ENCODE measurements at places on chromosomes 5 and 9.

GRCh38 chr9:87596862-87597261 is 99.2 kb downstream of the DAPK1 start:
- DNase-seq: no peak

- no peak for DNase-seq
Measured at GRCh38 chr5:163861670-163862069, 356.3 kb downstream of the MAT2B start.

DNA sequence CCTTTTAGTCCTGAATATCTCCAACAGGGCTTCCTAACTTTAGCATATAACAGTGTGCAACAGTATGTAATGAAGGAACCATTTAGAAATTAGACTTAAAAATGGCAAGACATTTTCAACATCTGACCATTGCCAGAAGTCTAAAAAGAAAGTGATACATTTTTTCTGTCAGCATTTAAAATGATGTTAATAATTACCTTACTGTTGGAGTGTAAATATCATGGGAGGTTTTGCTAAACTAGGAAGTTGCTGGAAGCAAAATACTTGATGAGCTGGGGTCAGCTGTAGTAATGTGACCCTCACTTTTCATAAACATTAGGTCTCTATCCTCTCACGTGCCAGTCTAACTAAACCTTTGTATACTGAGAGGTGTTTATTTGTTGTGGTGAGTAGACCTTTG is 68.8 kb downstream of the NTRK2 start:
- no peak for DNase-seq

DNA sequence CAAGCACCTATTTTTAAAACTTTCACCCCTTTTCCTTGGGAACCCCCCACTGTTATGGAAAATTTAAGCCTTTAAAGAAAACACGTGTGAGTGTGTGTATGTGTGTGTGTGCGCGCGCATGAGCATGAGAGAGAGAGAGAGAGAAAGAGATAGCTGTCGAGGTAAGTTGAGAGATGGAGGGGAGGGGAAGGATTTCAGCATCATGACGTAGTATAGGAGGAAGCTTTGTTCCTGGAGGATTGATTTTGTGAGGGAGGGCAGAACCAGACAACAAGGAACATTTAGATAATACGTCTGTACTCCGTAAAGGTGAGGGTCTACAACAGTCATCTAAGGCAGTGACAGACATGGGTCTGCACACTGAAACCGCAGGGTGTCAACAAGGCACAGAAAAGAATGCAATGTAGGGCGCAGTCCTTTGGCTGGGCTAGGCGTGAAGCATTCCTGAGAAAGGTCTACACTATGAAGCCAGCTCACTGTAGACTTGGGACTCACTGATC is 227.7 kb downstream of the SMARCA2 start:
- no peak for DNase-seq

DNA sequence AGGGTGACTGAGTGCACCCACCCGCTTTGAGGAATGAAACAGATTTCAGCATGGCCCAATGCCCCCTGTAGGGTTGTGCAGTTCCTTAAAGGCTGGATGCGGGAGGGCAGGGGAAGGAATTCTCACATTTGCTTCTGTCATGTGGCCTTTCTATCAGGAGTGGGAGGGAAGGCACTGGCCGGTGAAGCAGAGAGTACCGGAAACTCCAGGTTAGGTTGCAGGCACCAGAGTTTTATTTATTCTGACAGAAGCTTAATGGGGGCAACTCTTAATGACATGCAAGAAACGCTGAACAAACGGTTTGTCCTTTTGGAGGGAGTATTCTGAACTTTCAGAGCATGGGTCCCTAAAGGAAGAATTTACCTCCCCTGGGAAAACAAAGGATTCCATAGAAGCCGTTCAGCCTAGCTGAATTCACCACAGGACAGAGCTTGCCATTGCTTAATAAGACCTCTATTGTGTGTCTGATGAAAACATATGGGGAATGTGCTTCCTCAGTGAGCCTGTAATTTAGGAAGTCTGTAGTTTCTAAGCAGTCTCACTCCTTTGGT is 44.1 kb upstream of the EQTN start:
- DNase-seq: no peak

DNA sequence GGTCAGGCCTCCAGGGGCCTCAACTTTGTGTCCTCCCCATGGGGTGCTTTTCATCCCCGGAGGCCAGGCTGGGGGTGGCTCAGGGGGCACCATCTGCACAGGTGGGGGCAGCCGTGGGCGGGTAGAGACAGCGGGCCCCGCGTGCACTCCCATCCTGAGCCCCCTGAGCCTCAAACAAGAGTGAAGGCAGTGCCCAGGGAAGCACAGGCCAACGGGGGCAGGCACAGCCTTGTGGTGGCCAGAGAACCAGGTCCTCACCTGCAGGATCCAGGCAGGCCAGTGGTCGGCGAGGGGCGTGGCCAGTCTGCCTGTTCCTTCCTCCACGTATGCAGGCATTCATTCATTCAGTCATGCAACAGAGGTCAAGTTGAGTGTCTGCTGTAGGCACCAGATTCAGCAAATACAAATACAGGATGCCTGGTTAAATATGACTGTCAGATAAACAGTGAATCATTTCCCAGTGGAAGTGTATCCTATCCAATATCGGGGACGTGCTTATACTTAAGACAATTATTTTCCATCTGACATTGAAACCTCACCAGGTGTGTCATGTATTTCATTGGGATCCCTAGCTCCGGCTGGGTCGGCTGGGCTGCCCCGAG is 22.3 kb downstream of the KCNT1 start:
- DNase-seq: no peak

- no peak for DNase-seq
Measured at GRCh38 chr5:24280215-24280614, 364.6 kb downstream of the CDH10 start.

GRCh38 chr5:177003649-177004048 is 2.9 kb downstream of the UIMC1 start:
- no peak for DNase-seq

- DNase-seq: no peak
Measured at GRCh38 chr9:122291458-122291857, 26.8 kb downstream of the MRRF start.

GRCh38 chr9:87653941-87654340 is 72.0 kb upstream of the CTSL start:
- DNase-seq: no peak

DNA sequence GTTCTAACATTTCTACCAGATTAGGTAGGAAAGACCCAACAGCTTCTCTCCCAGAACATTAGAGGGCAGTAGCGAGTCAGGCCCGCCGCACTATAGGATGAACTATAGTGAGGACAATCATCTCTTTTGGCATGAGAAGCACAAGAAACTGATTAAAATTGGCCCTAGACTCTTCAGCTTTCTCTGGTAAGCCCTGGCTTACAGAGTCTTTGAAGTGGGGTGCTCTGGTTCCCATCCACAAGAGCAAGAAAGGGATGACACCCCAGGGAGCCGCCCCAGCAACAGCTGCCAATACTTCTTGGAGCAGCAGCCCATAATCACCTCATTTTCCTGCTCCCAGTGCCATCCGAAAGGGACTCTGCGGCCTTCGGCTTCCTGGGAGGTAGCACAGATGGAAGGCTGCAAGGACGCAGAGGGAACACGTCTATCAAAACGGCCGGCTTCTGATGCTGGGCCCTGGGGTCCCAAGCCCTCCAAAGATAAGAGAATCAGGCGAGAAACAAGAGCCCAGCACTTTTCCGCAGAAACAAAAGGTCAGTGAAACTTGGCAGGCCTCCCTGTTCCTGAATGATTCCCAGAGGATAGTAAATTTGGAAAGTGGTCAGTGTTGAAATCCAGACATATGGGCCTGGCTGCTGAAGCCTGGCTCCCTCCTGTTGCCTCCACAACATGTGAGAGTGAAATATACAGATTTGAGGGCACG is 69.3 kb downstream of the HSD17B3 start:
- no peak for DNase-seq

DNA sequence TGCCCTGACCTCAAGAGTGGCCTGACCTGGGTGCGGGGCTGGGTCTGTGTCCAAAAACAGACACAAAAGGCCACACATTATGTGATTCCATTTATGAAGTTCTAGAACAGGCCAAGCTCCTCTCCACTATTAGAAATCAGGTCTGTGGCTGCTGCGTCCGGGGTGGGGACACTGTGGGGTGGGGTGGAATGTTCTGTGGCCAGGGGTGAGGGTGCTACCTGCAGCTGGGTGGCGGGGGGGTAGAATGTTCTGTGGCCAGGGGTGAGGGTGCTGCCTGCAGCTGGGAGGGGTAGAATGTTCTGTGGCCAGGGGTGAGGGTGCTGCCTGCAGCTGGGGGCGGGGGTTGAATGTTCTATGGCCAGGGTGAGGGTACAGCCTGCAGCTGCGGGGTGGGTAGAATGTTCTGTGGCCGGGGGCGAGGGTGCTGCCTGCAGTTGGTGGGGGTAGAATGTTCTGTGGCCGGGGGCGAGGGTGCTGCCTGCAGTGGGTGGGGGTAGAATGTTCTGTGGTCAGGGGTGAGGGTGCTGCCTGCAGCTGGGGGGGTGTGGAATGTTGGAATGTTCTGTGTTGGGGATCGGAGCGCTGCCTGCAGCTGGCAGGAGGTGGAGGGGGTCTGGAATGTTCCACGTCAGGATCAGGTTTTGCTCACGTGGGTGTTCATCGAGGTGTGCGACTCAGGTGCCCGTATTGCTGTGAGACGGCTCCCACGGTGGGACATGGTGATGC is 8.3 kb downstream of the LCN12 start:
- no peak for DNase-seq

- no peak for DNase-seq
Measured at GRCh38 chr9:33436445-33436844, 10.9 kb downstream of the AQP3 start.

GRCh38 chr9:99858087-99858486 is 36.4 kb downstream of the NR4A3 start:
- DNase-seq: no peak

GRCh38 chr5:1558944-1559343 is 35.2 kb upstream of the LPCAT1 start:
- DNase-seq: no peak

Data from activated naive CD4-positive, alpha-beta T cell (primary cell).